Pulmonary artery endothelial cell (primary cell): ENCODE measurements at places on chromosomes 7 and 10. TPM values are rescaled to one million over a fixed set of nuclear protein-coding genes. Genes with fewer than 3 reads are reported as not detected.

ANKRD16 gene
- total RNA-seq: 5.9 and 7.1 TPM in 2 replicates

PSAP gene
- 664 and 790 TPM in 2 replicates for total RNA-seq

H2BK1 gene
- total RNA-seq: not detected in 2 replicates

SYNPO2L gene
- not detected in 2 replicates for total RNA-seq

KEL gene
- total RNA-seq: not detected in 2 replicates

C10orf67 gene
- total RNA-seq: not detected in 2 replicates

LYZL1 gene
- not detected in 2 replicates for total RNA-seq

VWDE gene
- total RNA-seq: 0.07 TPM in 1 of 2 replicates, not detected in the other

LEP gene
- not detected in 2 replicates for total RNA-seq

PDSS1 gene
- total RNA-seq: 8.8 and 9.9 TPM in 2 replicates

TMEM270 gene
- not detected in 2 replicates for total RNA-seq

HOXA2 gene
- 0.59 and 1.0 TPM in 2 replicates for total RNA-seq

DNA sequence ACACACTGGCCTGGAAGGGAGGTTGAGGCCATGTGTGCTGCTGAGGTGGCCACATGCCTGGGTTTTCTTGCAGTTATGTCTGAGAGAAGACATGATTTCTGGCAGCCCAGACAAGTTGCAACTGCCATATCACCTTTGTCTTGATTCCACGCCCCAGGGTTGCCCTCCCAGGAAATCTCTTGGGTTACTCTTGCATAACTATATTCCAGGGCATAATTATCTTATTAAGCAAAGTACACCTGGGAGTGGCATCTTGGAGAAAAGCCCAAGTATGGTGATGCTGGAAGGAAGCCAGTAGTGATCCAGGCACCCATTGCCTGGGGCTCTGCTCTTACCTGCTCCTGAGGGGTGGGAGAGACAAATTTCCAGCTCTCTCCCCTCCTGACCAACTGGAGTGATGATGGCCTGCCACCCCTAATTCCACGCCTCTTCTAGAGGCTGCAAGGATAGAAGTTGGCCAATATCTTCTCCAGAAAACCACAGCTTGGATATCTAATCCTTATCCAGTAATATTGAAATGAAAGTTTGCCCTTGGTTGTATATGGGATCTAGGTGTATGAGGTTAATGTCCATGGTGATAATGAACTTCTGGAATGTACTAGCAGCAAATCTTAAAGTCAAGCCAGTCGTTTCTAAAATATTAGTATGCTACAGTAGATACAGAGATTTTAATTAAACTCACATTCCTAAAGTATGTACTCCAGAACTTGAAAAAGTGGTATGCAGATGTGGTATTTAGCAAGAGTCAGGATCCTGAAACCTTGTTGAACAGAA lies 5.0 kb downstream of the AKR1B10 start:
- DNase-seq: no peak

GRCh38 chr10:124092250-124092859 lies 1.0 kb downstream of the CHST15 start:
- DNase-seq: no peak

GRCh38 chr10:103177123-103177522 lies 15.9 kb downstream of the NT5C2 start:
- DNase-seq: no peak

DNA sequence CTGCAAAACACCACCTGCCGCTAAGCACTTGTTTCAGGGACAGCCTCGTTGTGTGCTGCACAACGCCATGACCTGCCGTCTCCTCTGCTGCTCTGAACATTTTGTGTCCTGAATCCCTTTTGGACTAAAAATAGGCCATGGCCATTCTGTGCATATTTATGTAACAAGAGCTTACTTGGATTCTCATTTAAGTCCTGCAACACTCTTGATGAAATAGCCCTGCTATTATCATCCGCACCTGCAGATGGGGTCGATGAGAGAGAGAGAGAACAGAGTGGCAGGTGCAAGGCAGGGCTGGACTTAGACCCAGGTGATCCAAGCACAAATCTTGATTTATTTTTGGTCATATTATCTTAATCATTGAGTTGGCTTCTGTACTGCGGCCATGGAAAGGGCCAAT lies 121.2 kb upstream of the PRKCQ start:
- DNase-seq: no peak

- DNase-seq: no peak
Observed at GRCh38 chr7:73995330-73995729, 32.6 kb upstream of the ELN start.

DNA sequence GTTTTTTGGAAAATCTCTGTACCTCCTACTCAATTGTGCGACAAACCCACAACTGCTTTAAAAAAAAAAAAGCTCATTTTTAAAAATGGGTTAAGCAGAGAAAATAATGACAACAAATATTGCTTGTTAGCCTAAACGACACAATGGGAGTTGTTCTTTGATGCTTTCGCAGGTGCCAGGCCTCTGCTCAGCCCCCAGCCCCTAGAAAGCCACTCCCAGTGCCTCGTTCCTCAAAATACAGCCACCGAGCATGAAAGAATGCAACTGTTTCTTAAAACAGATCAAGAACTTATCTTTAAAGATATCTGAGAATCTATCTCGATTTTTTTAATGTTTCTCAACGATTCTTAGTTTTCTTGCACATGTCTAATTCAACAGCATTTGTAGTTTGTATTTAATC lies 85.2 kb upstream of the PFKP start:
- no peak for DNase-seq

DNA sequence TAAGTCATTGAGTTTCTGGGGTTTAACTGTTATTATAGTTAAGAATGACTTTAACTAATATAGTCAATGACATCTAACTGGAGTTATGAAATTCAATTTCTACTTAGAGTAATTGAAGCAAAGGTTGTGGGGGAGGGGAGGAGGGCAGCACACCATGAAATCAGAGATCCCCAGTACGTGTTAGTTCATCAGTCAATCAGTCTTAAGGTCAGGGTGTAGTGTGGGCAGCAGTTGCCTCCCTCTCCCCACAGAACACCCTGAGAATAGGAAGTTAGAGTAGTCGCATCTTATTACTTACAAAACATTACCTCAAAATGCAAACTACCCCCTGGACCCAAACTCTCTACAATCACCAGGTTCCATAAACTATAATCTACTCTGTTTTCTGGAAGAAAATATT lies 7.0 kb upstream of the HPS1 start:
- DNase-seq: no peak

DNA sequence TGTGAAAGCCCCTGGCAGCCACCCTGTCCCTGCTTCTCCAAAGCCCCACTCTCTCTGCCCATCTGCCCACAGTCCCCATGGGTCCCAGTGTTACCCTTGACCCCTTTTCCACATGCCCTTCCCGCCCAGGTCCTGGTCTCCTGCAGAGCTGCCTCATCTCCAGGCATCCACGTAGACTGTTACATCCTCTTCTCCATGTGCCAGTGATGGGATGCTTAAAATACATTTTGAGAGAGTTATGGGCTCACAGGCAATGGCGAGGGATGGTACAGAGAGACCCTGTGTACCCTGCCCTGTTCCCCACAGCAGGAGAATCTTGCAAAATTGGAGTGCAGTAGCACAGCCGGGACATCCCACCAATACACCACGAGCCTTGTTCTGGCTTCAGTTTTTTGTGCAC lies 56.8 kb downstream of the GLRX3 start:
- no peak for DNase-seq

GRCh38 chr7:37153376-37153775 lies 295.3 kb downstream of the ELMO1 start:
- DNase-seq: no peak

DNA sequence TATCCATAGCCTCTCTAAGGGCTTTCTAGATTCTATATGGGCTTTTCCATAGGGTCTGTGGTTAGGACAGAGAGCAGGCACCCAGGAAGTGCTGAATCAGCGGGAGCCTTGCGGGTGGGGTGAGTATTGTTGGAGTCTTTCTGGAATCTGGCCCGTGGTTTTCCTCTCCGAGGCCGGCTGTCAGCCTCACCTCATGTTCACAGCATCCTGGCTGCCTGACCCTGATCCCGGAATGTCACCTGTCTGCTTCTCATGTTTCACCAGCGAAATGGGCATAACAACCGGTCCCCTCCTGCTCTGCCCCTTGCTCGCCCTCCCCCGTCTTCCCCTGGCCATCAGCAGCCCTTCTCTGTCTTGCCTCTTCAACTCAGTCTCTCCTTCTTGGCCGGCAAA lies 36.5 kb downstream of the DDIT4 start:
- no peak for DNase-seq

- DNase-seq: no peak
Observed at GRCh38 chr7:121006711-121007315, 18.3 kb downstream of the CPED1 start.

DNA sequence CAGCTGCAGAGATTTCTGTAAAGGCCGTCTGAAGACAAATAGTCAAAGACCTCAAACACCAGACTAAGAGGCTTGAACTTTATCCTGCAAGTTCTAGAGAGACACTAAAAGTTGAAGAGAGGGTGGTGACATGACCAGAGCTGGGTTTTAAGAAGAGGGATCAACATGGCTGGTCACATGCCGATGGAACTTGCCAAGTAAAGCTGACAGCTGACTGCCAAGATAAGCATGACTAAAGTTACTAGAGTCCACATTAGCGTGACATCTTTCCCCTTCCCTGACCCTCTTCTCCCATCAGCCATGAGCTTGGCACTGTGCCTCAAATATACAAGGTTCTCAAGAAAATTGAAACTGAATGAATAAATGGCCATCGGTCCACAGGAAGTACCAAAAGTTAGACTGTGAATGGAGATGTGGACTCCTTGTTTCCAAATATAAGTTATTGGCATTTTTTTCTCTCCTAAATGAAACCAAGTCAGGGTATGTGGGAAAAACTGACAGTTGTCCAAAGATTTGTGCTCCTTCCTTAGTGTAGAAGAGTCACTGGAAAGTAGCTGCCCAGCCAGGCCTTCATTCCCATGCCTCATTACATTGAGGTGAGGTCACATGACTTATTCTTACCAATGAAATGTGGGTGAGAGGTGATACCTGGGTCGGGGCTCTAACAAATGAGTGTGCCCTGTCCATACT lies 24.5 kb downstream of the XPNPEP1 start:
- peak; percentile 30 for DNase-seq

DNA sequence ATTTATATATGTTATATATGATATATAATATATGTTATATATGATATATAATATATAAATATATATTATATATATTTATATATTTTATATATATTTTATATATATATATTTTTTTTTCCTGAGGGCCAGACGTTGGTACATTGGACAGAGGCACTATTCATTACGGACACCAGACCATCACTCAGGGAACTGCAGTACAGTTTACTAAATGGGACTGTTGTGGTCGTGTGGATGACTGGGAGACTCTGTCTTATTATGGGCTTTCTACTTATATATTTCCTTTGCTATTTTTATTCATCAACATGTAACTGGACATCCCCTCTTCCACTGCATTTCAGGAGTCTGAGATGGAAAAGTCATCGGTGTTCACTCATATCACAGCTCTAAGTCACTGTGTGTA lies 87.1 kb upstream of the PRKCQ start:
- no peak for DNase-seq

- DNase-seq: no peak
Observed at GRCh38 chr7:142579946-142580345, 169.3 kb upstream of the PRSS1 start.

DNA sequence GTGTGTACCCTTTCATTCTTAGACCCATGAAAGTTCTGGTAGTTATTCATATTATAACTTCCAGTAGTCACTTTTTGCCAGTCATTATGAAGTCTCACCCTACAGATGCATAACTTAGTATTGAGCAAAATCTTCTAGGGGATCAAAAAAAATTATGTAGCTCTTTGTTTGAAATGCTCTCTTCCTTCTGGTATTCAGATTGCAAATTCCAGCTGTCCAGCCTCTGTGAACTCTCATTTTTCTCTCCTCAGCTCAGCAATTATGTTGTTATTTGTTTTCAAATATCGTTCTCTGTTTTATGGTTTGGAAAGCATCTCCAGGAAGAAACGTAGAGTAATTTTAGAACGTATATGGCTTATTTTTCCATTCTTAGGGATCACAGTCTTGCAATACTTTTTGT lies 442.5 kb downstream of the SEMA3D start:
- no peak for DNase-seq

DNA sequence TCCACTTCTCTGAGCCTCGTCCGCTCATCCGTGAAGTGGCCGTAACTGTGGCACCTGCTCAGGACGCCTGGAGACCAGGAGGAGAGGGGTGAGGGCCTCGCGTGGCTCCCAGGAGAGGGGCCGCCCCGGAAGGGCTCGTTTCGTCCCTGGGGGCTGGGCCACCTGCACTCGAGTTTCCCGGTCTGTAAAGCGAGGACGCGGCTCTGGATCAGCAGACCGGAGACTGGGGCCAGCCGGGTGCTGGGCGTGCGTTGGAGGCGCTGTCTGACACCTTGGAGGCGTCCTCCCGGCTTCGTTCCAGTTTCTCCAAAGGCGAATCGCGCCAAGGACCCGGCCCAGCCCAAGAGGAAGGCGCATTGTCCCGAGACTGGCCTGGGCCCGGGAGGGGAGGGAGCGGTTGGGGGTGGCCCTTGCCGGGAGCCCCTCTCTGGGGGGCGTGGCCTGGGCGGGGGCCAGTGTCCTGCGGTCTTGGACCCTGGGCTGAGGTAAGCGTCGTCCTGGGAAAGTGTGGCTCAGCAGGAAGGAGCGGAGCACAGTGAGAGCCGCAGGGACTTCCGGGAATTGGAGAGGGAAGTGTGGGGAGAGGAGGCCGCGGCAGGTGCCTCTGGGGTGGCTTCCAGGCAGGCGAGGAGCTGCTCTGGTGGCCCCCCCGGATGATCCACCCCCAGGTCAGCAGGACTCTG lies 89.6 kb downstream of the FOXL3 start:
- no peak for DNase-seq

GRCh38 chr7:91942312-91942711 lies 1.6 kb downstream of the AKAP9 start:
- no peak for DNase-seq

DNA sequence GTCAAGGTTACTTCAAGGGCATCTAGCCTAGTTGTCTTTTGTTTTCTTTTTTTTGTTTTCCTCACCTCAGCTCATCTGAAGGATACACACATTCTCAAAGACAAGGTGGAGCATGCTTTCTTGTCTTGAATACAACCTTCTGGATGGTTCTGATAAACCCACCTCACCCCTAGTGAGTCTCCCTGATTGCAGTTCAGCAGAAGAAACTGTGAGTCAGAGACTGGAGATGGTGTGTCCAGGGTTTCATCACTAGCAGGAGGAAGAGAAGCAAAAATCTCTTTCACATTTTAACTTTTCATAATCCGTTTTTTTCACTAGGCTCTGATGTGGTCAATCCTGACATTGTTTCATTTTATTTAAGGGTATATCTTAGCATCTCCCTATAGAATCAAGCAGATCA lies 143.0 kb upstream of the NRBF2 start:
- DNase-seq: no peak
